Cardiac septum (tissue), 1 donor: ENCODE measurements at places on chromosomes 2 and 18.

GRCh38 chr2:174704642-174705041, 59.6 kb downstream of the CHRNA1 start:
- no peak for DNase-seq

- DNase-seq, result no peak
Measured at GRCh38 chr2:61134141-61134540, 27.8 kb upstream of the C2orf74 start.

GRCh38 chr18:8721716-8722115, 16.4 kb downstream of the MTCL1 start:
- DNase-seq, result no peak

- no peak for DNase-seq
Measured at GRCh38 chr2:174522553-174522952, 35.7 kb upstream of the GPR155 start.

DNA sequence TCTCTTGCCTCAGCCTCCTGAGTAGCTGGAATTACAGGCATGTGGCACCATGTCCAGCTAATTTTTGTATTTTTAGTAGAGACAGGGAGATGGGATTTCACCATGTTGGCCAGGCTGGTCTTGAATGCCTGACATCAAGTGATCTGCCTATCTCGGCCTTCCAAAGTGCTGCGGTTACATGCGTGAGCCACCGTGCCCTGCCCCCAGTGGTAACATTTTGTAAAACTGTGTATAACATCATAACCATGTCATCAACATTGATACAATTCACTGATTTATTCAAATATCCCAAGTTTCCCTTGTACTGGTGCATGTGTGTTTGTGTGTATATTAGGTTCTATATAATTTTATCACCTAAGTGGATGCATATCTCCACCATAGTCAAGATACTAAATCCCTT, 70.0 kb downstream of the PDCL3 start:
- no peak for DNase-seq

DNA sequence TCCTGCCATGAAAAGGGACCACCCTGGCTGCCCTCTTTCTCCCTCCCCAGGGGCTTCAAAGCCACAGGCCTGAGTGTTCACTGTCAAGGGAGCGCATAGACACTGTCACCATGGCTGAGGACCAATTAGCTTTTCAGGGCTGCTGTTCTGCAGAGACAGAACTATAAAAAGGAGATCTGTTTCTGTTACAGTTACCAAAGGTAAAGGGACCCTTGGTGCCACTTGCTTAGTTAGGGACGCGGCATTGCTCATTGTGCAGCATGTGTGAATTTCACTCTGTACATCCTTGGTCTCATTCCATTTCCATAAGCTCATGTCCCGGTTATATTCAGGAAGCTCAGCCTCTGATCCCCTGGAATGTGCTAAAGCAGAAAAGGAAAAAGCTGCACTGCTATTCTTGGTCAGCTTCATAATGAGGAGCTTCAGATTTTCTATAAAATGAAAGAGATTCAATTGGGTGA, 55.5 kb upstream of the RNF152 start:
- no peak for DNase-seq

DNA sequence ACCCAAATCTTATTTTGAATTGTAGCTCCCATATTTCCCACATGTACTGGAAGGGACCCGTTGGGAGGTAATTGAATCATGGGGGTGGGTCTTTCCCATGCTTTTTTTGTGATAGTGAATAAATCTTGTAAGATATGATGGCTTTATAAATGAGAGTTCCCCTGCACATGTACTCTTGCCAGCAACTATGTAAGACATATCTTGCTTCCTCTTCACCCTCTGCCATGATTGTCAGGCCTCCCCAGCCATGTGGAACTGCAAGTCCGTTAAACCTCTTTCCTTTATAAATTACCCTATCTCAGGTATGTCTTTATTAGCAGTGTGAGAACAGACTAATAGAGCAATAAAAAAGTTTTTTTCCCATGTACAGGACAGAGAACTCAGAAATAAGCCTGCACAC, 468.4 kb upstream of the SPHKAP start:
- no peak for DNase-seq

- DNase-seq, result no peak
Measured at GRCh38 chr2:198571393-198571792, 767.0 kb downstream of the PLCL1 start.

GRCh38 chr2:152493417-152493816, 158.4 kb downstream of the FMNL2 start:
- no peak for DNase-seq

DNA sequence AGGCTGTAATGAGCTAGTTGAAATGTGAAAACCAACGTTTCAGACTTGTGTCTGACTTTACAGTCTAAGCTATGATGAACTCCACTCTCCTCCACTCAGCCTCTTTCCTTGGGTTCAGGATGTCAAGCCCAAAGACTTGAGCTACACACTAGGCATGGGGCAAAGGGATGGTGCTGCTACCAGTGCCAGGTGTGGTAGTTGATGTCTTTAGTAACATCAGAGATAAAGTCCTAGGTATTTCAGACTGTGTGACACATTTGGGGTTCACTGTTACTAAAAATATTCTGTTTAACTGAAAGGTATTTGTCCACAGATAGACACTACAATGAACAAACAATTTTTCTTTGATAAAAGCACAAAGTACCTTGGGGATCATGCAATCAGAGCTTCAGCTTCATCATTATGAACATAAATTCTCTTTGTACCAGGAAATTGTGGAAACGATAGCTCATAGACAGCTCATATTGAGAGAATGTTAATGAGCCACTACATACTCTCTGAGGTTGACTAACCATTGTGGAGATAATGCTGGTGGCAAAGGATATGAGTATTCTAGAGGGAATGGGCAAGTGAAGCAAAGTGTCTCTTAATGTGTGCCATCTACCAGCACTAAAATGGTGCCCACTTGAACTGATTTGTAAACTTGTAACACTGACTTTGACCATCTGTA, 253.7 kb upstream of the THUMPD2 start:
- DNase-seq, result no peak

DNA sequence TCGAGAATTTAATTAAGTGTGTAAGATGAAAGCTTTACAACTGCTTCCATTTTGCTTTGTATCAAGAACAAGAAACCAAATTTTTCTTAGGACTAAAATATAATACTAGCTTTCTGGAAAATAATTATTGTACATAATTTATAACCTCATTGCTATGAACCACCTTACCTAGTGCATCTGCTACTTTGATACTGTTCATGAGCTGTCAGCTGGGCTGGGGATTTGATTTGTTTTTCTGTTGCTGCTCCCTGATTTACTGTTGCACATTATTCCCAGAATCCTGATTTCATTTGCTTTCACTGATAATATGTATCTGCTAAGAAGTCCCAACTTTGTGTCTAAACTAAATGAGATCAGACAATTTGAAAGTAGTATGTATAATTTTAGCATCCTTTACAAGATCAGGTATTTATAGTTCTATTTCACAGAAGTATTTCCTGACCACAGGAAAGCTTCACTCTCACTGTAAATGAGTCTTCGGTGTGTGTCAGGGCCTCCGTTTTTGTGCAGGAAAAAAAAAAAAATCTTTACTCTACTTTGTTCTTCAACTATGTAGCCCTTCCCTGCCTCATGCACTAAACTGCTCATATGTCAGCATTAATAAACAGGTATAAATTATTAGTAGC, 105.6 kb upstream of the CCDC150 start:
- DNase-seq, result no peak
